ENCODE measurements at places on chromosomes 3 and 15.

GRCh38 chr3:184377374-184377773, 633 bp downstream of the THPO start:
- DNase-seq: no peak

DNA sequence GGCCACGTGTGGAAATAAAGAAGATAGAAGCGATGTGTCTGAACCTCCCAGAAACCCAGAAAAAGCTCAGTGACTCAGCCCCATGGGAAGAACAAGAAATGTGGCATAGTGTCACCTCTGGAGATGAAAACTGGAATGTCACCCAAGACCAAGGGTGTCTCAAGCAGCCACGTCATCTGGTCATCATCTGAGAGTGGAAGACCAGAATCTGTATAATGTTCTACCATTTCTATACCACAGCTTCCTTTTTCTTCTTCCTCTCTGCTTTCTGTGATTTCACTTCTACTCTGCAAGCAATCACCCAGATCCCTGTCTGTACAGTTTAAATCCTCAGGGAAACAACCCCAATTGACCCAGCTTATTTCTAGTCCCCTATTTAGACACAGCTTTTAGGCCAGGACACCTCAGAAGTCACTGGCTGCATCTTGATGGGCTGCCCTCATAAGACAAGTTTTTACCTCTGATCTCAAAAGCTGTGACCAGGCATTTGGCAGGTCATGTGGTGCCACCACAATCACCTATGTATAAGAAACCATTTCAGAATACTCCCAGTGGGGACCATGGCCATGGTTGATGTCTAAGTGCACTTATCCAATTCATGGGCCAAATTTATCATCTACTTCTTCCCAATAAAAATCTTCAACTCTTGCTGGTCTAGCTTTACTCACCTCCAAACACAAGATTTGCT, 278.5 kb upstream of the UMPS start:
- no peak for DNase-seq

GRCh38 chr15:78104119-78104479, 11.7 kb downstream of the SH2D7 start:
- no peak for DNase-seq

DNA sequence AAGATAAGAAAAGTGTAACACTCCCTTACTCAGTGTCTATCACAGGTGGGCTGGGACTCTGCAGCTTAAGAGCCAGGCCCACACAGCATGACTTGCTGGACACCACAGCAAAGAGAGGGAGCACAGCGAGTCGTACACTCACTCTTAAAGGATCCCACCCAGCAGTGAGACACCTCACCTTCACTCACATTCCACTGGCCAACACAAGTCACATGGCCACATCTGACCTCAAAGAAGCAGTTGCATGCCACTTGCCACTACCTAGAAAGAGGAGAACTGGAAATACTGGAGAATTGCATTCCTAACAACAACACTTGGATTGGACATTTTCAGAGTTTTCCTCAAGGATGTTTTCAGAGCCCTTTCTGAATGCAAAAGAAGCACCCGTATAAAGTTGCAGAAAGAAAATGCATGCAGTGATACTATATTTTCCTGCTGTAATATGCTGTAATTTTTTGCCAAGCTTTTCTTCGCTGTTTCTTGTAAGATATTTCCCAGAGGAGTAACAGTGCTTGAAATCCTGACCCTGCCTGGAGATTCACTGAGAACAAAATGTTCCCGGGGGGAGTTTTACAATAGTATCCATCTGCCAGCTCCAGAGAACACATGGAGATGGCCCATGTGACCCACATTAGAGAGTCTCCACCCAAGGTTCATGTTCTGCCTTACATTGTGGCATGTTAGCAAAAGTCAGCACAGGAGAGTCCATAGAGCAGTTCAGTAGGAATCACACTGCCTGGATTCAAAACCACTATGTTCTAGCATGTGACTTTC, 42.2 kb downstream of the TRIM42 start:
- no peak for DNase-seq

GRCh38 chr3:195715134-195715533, 5.6 kb upstream of the MUC20 start:
- no peak for DNase-seq

- no peak for DNase-seq
Observed at GRCh38 chr3:69458803-69459365, 73.0 kb upstream of the FRMD4B start.

- DNase-seq: no peak
Observed at GRCh38 chr3:39752019-39752637, 57.3 kb upstream of the MYRIP start.

GRCh38 chr3:137987723-137988122, 22.2 kb upstream of the CLDN18 start:
- DNase-seq: no peak

- DNase-seq: no peak
Observed at GRCh38 chr15:26087395-26087794, 224.3 kb upstream of the ATP10A start.

GRCh38 chr15:77998592-77998991, 78.9 kb downstream of the TBC1D2B start:
- DNase-seq: no peak

GRCh38 chr3:4006288-4006687, 207.1 kb downstream of the LRRN1 start:
- no peak for DNase-seq

- DNase-seq: no peak
Observed at GRCh38 chr3:127492426-127492825, 98.1 kb downstream of the TPRA1 start.

GRCh38 chr3:127734181-127734720, 61.5 kb downstream of the ABTB1 start:
- no peak for DNase-seq

DNA sequence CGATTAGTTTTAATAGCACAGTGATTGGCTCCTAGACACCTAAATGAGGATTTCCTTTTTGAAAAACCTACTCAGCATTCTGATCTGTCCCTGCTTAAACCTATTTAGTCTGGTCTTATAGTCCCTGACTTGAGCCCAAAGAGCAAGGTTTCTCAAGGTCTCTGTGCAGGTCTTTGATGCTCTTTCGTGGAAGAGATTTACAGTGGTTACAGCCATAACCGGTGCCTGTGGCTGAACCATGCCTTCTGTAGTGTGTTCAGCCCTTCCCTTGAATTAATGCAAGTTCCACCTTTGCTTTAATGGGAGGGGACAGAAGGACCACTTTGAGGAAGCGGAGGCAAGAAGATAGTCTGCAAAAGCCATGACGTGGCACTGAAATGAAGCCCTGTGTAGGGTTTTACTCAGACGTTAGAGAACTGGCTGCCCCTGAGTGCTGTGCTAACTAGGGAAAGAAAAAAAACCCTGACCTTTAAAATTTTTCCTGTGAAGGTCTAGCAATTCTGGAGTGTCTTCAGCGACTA, 43.0 kb downstream of the ZBTB38 start:
- no peak for DNase-seq

GRCh38 chr3:4584456-4585249, 91.5 kb downstream of the ITPR1 start:
- no peak for DNase-seq

GRCh38 chr3:15977090-15977489, 179.3 kb upstream of the ANKRD28 start:
- no peak for DNase-seq

- no peak for DNase-seq
Observed at GRCh38 chr3:162892921-162893793, 1396.5 kb downstream of the OTOL1 start.

GRCh38 chr3:108388136-108389132, 92.1 kb downstream of the HHLA2 start:
- no peak for DNase-seq

- no peak for DNase-seq
Observed at GRCh38 chr3:107904536-107905066, 186.2 kb downstream of the CD47 start.

GRCh38 chr3:133945381-133946095, 49.9 kb upstream of the RAB6B start:
- DNase-seq: no peak

- DNase-seq: no peak
Observed at GRCh38 chr15:77475898-77476297, 55.2 kb downstream of the HMG20A start.

- DNase-seq: no peak
Observed at GRCh38 chr3:11118181-11118682, 36.1 kb upstream of the HRH1 start.

GRCh38 chr3:77456906-77457305, 417.0 kb downstream of the ROBO2 start:
- no peak for DNase-seq

GRCh38 chr3:31423482-31423881, 109.2 kb upstream of the STT3B start:
- DNase-seq: no peak

- no peak for DNase-seq
Observed at GRCh38 chr15:92527197-92527596, 128.4 kb downstream of the FAM174B start.

DNA sequence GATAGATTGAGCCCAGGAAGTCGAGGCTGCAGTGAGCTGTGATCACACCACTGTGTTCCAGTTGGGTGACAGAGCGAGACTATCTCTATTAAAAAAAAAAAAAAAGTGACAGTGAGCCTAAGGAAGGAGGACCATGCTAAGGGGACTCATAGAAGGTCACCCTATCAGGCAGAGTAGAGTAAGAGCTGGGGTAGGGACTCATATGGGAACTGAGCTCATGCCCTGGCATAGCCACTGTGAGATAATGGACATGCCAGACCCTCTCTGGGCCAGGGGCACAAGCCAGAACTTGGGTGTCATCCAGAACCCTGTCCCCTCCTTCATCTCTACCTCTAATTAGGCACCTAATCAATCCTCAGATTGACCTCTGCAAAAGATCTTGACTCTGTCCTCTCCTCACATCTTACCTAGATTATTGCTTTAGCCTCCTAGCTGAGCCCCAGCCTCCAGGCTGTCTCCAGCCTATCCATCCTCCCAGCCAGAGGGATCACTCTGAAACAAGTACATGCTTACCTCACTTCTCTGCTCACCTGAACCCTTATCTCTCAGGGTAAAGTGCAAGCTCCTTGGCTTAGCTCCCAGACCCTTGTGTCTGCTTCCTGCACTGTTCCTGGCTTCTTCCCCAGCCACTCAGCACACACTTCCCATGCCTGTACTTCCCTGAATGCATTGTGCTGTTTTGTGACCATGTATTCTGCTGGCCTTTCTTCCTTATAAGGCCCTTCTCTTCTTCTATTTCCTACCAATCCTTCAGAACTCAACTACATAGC, 76.4 kb downstream of the DAPK2 start:
- no peak for DNase-seq

GRCh38 chr3:134985864-134986715, 191.0 kb downstream of the EPHB1 start:
- DNase-seq: no peak

GRCh38 chr3:47731061-47731460, 50.6 kb downstream of the SMARCC1 start:
- DNase-seq: no peak
